ENCODE measurements at places on chromosomes 13 and 19.

GRCh38 chr13:108425056-108425455 is 155.5 kb downstream of the TNFSF13B start:
- DNase-seq = no peak

GRCh38 chr19:50891253-50891625 is 18.0 kb downstream of the KLK2 start:
- no peak for DNase-seq

DNA sequence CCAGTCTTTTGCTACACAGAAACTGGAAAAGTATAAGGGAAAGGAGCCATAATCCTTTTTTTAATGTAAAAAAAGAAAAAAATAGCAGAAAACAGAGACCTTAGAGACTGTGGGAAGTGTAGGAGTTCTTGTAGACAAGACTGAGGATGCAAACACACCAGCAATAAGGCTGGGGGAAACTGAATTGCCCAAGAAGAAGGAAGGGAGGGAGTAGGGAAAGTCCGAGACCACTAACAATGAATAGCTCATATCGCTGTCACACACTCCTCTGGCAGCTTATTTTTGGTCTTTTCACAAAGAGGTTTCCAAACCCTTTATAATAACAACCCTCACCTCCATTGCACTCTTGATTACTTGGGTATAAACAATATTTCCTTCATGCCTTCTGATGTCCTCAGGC is 952.0 kb downstream of the SLITRK5 start:
- DNase-seq = no peak

- peak; percentile 92 for DNase-seq
Observed at GRCh38 chr19:39792999-39793546, 14.4 kb downstream of the LEUTX start.

GRCh38 chr19:51371186-51371690 is 1.2 kb downstream of the NKG7 start:
- no peak for DNase-seq

GRCh38 chr19:29841209-29841558 is 29.4 kb downstream of the CCNE1 start:
- no peak for DNase-seq

Data from neural progenitor cell (in vitro differentiated cells).